ENCODE measurements at places on chromosomes 5 and 9.

GRCh38 chr5:12522116-12522515 lies 617.9 kb upstream of the CTNND2 start:
- DNase-seq, result no peak

DNA sequence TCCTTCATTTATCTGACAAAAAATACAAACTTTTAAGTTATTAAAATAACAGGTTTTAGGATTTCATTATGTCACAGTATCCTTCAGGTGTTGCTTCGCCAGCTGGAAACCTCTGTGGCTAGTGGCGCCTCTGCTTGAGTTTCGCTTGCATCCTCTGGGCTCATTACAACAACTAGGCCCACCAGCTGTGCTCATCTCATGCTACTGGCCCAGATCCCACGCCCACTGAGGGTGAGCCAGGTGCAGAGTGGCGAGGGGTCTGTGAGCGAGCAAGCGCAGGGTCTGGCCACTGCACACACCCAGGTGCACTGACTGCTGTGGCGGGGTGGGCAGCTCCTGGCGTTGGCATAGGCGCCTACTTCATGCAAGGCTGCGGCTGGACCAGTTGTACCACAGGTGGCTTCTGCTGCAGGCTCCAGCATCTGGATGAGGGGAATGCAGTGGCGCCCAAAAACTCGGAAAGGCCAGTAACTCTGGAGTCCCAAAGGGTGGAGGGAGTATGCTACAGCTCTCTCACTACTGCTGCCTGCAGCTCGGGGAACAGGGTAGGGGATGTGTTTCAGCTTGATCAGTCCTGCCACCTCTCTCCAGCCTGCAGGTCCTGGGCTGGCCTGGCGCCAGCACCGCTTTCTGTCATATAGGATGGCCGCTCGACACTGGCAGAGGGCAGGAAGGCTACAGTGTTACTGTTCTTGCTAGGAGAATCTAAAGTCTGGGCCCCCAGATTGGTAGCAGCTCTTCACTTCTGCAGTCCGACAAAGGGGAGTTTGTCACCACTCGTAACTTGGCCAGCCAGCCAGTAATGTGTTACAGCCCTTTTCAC lies 452.1 kb downstream of the TUSC1 start:
- no peak for DNase-seq

- DNase-seq, result no peak
Measured at GRCh38 chr9:134373953-134374300, 47.7 kb downstream of the RXRA start.

DNA sequence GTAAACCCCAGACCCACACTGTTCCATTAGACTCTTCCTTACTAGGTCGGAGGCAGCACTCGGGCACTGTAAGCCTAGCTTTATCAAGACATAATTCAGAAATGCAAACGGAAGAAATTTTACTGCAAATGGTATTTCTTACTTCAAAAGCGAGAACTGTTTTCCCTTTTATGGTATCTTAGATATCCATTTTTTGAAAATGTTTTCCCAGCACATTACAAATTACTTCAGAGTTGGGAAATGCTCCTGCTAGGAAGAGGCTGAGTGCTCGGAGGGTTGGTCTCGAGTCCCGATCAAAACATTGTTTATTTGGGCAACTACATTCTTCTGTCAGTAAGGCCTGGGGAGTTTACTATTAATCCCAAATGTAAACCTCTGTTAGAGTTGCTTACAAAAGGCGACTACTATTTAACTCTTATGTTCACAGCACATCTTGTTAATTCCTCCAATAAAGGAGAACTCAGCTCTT lies 332.9 kb downstream of the CWC27 start:
- DNase-seq, result no peak

DNA sequence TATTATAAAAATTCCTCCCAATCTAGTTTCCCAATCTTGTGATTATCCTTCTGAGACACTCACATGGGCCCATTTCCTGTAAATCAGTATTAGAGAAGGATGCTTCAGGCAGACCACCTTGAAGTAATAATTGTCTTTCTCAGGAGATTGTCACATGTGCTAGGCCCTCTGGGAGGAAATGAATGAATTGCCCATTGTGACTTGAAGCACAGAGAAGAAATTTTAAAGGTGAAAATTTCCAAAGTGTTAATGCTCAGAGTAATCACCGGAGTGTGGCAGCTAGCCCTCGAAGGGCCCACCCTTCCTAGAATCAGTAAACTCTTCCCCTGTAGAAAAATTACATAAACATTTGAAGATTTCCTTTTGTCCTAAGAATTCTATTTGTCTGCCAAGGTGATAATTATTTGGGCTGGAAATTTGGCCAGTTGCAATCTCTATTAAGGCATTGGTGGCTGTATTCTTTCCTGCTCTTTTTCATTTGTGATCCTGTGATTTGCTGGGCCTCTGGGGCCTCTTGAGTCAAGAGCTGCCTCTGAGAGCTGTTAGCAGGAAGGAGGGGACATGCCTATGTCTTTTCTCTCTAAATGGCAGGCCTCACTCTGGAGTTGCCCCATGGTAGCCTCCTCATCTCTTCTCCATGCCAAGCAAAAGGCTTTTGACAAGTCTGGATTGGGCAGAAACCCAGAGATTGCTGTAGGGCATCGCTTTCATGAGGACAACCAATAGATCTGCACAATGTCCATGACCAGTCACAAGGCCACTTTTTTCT lies 371.5 kb upstream of the ACTBL2 start:
- no peak for DNase-seq

Data from NCI-H345 (cell line).